AG04449 (cell line): ENCODE measurements at places on chromosomes 7 and 10.

DNA sequence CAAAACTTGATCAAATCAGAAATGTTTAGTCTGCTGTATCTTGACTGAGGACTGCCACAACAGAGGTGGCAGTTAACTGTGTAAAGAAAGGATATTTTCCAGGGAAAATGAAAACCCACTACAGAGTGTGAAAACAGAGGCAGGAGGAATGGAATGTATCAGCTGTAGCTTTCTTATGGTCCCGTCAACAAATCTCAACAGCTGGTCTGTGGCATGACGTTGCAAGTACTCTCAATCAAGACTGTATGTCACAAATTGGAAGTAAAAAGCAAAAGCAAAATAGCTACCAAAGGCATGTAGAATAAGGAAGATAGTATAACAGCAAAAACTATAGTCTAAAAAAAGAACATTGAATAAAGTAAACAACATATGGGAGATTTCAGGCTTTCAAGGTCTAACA lies 123.5 kb downstream of the KMT2C start:
- no peak for DNase-seq

GRCh38 chr7:122148081-122148480 lies 4.0 kb upstream of the AASS start:
- no peak for DNase-seq

DNA sequence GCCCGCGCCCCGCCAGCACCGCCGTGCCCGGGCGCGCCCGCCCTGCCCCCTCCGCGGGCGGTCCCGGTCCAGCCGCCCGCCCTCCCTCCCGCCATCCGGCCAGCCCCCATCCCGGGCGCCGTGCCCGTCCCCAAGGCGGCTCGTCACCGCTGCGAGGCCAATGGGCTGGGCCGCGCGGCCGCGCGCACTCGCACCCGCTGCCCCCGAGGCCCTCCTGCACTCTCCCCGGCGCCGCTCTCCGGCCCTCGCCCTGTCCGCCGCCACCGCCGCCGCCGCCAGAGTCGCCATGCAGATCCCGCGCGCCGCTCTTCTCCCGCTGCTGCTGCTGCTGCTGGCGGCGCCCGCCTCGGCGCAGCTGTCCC lies at the start of gene HTRA1:
Gene HTRA1 (plus strand): TSS at position 187 of the 362 bp plus-strand sequence. CDS start 100 bp downstream, at position 287.
- DNase-seq, result no peak

DNA sequence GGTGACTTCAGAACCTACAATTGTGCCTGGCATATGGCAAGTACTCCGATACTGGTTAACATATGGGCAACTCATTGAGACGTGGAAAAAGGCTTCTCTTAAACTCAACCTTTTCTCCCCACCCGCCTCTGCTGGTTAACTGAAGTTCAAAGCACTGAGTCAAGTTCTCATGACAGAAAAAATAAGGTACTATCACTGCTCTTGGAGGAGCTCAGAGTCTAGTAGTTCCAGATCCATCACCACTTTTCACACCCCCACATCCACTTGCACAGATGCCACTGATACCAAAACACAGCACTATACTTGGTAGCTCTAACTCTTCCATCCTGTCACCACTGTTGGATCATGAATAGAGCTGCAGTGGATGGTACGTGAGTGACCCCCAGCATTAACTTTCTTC lies 36.2 kb downstream of the CCDC6 start:
- no peak for DNase-seq

DNA sequence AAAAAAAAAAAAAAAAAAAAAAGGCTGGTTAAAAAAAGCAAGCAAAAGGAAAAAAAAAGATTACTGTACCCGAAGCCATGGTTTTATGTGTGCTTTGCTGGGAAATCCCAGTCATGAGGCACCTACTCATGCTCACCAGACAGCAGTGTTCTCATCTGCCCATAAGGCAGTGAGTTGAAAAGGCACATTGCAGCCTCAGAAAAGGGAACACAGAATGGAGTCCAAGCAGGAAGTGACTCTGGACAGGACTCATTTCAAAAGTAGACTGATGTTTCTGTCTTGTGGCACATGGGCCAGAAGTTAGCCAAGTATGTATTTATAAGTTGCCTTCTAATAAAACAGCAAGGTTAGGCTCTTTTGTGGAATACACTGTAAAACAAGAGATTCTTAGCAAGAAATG lies 40.2 kb downstream of the PDSS1 start:
- no peak for DNase-seq

- no peak for DNase-seq
Measured at GRCh38 chr10:102302611-102303010, 57.3 kb downstream of the GBF1 start.

DNA sequence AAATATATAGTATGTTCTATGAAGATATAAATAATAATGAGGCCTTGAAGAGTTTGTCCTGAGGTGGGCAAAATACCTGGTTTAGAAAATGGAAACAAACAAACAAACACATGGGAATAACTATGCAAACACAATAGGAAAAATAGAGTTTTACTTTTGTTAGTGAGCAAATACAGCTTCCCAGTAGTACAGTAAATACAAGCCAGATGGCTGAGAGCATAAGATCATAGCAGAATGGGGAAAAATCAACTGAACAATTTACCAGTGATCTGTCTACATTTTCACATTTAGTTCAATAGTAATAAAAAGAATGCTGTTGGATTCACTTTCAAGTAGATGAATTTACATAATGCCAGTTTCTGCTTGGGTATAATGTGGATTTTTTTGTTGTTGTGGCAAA lies 45.1 kb downstream of the ADD3 start:
- no peak for DNase-seq

DNA sequence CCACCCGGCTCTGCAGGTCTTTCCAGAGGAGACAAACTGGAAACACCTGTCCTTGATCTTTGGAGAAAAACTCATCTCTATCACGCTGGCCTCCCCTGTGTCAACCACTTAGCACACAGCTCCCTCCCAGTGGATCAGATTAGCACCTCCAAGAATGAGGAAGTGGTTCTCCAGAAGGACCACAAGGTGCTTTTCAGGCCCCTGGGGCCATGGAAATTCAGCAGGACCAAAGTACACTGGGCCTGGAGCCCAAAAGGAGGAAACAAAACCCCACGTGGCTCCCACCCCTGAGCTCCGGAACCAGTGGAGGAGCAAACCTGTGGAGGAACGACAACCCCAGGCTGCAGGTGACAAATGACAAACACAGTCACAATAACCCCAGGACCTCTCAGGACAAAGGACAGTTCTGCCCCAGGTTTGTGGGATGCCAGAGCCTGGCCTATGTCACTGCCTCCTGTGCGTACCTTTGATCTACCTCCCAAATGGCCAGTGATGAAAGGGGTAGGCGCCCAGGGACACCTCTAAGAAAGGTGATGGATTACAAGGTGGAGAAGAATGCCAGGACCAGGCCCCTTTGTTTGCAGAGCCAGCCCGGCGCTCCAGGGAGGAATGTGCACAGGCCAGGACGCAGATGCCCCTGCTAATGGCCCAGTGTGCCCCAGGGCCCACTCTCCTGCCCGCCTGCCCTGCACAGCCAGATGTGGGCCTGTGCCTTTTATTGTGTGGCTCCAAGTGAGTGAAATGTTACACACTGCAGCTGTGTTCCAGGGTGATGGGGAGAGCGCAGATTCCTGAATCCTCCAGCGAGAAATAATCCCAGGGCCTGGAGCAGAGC lies 5.7 kb downstream of the TNS3 start:
- DNase-seq, result no peak

DNA sequence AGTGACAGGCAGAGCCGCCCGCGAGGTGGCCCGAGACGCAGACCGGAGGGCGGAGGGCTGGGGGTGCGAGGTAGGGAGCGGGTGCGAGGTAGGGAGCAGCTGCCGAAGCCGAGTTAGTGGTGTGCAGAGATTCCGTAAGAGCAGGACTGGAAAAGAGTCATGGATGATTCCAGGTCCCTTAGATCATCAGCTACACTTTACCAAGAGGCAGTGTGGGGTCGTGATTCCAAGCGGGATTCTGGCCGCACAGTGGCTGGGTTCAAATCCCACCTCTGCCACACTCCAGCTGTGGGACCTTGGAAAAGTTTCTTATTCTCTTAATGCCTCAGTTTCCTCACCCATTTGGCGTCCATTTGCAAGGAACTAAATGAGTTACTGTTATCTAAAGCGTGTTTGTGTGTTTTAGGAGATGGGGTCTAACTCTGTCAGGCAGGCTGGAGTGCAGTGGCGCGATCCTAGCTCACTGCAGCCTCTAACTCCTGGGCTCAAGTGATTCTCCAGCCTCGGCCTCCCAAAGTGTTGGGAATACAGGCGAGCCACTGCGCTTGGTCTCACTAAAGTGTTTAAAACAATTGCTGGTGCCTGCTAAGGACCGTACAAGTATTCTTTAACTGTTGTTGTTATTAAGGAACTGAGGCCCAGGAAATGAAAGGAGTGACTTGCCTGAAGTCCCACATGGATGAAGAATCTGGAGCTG lies 1.1 kb downstream of the NDUFB2 start:
- no peak for DNase-seq

DNA sequence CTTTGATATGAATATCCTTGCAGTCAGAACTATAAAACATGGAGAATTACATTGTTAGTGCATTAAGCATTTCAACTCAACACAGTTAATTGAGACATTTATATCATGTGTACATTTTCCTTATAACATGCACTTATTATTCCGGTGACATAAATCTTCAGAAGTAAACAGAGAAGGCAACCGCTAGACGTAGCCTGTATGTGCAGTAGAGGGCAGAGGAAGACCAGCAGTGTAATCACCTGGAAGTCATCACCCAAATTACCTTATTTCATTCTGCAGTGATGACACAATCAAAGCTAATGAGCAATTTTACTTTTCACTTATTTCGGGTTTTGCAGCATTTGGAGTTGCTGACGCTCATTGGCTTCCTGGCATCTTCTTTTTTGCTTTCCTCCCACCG lies 394.6 kb downstream of the SDK1 start:
- no peak for DNase-seq

DNA sequence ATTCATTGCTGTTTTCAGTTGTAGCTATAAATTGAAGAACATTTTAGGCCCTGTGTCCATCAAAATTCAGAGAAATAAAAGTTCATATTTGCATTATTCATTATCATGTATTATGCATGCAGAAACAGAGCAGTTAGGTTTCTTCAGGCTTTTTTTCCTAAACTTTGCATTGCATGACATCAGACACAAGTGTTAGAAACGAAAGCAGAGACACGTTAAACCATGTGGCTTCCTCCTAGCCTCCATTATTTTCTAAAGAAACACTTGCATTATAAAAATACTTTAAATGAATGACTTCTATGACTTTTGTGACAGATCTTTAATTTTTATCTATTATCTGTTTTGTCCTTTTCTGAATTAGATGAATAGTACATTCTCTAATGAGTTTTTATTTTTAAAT lies 8.8 kb upstream of the EBLN1 start:
- no peak for DNase-seq

DNA sequence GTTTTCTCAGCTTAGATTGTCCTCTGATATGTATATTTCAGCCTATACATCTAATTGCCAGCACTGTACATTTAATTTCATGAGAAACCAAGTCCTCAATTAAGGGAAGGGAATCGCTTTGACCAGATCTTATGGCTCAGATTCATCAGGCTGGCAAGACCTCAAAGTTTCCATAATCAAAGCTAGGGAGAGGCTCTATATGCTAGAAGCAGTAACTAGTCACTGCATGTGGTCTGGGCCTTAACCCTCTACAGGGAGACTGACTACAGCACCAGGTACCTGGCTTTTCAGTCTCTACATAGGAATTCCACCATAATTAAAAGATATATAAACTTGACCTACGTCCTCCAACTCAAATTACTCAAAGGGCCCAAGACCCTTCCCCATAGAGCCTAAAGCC lies 97.4 kb upstream of the JAZF1 start:
- DNase-seq, result no peak

- no peak for DNase-seq
Measured at GRCh38 chr10:22219308-22219707, 1.5 kb upstream of the EBLN1 start.

DNA sequence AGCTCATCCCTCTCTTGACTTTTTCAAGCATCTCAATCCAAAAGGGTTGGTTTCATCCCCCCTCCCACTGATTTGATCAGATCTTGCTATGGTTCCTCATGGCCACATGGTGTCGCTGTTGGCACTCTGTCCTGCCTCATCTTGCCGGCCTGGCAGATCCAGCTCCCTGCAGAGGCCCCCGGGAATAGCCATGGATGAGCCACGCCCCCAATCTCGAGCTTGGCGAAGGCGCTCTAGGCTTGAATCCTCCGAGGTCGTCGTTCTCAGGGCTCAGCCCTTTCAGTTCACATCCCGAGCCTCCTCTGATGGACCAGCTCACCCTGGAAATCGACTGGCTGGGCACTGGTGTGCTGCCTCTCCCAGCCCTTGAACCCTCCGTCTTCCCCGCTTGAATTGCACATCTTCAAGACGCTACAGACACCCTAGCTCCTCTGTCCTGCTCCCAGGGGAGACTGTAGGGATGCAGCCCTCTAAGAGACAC lies 628.7 kb downstream of the TYW1 start:
- peak; percentile 5 for DNase-seq

DNA sequence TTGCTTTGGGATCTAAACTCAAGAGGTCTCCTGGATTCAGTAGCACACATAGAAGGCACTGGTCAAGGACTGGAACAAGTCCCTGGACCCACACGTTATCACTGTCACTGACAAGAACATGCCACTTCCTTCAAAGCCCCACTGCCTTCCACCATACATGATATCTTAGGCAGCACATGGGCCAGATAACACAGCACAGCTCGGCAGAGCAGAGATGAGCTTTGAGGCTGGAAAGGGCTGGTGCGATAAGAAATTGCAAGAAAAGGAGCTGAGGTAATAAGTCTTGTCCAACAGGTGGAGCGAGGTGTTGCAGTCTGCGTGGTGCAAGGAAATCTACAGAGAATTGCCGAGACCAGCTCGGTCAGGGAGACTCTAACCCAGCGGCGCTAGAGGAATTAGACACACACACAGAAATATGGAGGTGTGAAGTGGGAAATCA lies 139.8 kb upstream of the CDK13 start:
- DNase-seq, result no peak

- no peak for DNase-seq
Measured at GRCh38 chr10:50653142-50653541, 29.4 kb upstream of the SGMS1 start.

DNA sequence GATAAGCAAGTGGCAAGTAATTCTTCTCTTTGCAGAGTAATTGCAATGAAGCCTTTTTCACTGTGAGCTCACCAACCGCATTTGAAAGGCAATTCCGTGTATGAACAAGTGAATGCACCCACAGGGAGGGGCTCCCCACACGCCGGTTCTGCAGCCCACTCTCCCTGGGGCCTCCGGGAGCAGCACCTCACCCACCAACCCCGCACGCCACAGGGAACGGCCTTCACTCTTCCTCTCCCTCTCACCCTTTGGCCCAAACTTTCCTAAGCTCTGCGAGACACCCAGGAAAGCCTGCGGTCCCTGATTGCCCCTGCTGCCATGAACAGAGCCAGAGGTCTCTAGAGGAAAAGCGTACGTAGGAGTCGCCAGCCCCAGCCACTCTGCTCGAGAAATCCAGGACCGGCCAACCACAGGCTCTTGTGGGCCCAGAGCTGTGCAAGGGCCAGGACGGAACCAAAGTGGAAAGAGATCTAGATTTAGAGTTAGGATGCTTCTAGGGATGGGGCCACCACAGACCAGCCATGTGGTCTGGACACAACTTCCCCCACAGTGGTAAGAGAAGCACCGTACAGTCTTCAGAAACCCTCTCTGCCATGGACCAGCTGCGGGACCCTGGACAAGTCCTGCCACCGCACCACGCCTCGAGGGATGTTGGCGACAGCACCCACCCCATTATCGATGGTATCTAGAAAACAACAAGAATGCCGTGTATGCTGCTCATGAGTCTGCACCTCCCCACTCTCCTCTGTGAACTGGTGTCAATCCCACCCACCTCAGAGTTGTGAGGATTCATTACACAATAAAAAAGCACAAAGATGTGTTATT lies 3.6 kb downstream of the WDR86 start:
- DNase-seq, result no peak
